ENCODE measurements at places on chromosomes 4 and X. TPM values are rescaled to one million over a fixed set of nuclear protein-coding genes. Genes with fewer than 3 reads are reported as not detected.

ARMCX4 gene
- 1.8 TPM for total RNA-seq

- H3K4me1 ChIP-seq = peaks cover 12% of the 10 kb centered on the region
- H3K36me3 ChIP-seq = no peaks in the 10 kb centered on the region
- no peak overlapping the region for H3K4me3 ChIP-seq
These were observed 77.4 kb downstream of the MGST2 start for GRCh38 chr4:139743027-139743426.

- no peak overlapping the region for H3K27ac ChIP-seq
These were observed 131.6 kb downstream of the ZNF330 start for GRCh38 chr4:141352331-141352730.

GRCh38 chrX:150763303-150763797 lies 70.2 kb downstream of the MTMR1 start:
- H3K36me3 ChIP-seq = peaks cover 23% of the 10 kb centered on the region
- H3K4me3 ChIP-seq = no peak overlapping the region

GRCh38 chrX:10450229-10450958 lies 170.0 kb downstream of the MID1 start:
- no peaks in the 10 kb centered on the region for H3K4me1 ChIP-seq
- ATAC-seq = no peak
- no peak overlapping the region for H3K27ac ChIP-seq
- H3K36me3 ChIP-seq = peaks cover 26% of the 10 kb centered on the region
- no peaks in the 10 kb centered on the region for H3K27me3 ChIP-seq

FAM47A gene
- total RNA-seq = not detected

DNA sequence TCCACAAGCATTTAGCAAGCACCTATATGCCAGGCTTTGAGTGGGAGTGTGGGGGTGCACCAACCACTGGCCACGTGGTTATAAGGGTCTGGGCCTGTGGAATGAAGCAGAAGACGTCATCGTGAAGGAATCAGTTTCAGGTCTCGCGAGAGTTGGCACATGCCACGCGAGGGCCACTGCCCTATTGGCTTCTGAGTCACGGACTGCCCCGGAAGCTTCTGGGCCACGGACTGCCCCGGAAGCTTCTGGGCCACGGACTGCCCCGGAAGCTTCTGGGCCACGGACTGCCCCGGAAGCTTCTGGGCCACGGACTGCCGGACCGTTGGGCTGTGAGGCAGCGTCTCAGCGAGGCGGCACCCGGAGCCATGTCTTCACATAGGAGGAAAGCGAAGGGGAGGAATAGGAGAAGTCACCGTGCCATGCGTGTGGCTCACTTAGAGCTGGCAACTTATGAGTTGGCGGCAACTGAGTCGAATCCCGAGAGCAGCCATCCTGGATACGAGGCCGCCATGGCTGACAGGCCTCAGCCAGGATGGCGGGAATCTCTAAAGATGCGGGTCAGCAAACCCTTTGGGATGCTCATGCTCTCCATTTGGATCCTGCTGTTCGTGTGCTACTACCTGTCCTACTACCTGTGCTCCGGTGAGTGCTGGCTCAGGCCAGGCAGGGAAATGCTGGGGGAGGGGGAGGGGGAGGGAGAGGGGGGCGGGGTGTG lies at the start of gene FMR1NB:
TSS of gene FMR1NB (plus strand) at position 300 of the 715 bp plus-strand sequence. CDS start at position 366, 66 bp downstream.
- H3K36me3 ChIP-seq = no peaks in the 10 kb centered on the region
- ATAC-seq = no peak
- H3K4me1 ChIP-seq = no peaks in the 10 kb centered on the region
- no peaks in the 10 kb centered on the region for H3K27me3 ChIP-seq
- H3K27ac ChIP-seq = no peak within 1 kb of the TSS

ARX gene
- total RNA-seq = not detected

GRCh38 chr4:39362827-39363226 lies 3.3 kb downstream of the RFC1 start:
- no peak for ATAC-seq
- no peak overlapping the region for H3K4me3 ChIP-seq
- H3K27ac ChIP-seq = no peak overlapping the region
- peaks cover 2% of the 10 kb centered on the region for H3K4me1 ChIP-seq

DNA sequence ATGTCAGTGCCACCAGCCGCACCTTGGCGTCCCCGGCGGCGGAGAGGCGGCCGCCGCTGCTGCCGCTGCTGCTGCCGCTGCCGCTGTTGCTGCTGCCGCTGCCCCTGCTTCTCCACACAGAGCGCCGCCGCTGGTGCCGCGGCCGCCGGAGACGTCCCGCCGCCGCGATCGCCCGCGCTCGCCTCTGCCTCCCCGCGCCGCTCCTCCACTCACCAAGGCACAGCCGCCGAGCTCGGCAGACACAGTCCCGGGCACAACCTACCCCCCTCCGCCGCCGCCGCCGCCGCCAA lies at the start of gene PPP3CA:
TSS of gene PPP3CA (minus strand) at position 260 of the 290 bp plus-strand sequence.
- H3K4me3 ChIP-seq = peak within 1 kb of the TSS; percentile 98
- no peaks in the 10 kb centered on the region for H3K36me3 ChIP-seq
- peak within 1 kb of the TSS; percentile 97 for H3K27ac ChIP-seq
- no peaks in the 10 kb centered on the region for H3K27me3 ChIP-seq
- ATAC-seq = no peak

DNA sequence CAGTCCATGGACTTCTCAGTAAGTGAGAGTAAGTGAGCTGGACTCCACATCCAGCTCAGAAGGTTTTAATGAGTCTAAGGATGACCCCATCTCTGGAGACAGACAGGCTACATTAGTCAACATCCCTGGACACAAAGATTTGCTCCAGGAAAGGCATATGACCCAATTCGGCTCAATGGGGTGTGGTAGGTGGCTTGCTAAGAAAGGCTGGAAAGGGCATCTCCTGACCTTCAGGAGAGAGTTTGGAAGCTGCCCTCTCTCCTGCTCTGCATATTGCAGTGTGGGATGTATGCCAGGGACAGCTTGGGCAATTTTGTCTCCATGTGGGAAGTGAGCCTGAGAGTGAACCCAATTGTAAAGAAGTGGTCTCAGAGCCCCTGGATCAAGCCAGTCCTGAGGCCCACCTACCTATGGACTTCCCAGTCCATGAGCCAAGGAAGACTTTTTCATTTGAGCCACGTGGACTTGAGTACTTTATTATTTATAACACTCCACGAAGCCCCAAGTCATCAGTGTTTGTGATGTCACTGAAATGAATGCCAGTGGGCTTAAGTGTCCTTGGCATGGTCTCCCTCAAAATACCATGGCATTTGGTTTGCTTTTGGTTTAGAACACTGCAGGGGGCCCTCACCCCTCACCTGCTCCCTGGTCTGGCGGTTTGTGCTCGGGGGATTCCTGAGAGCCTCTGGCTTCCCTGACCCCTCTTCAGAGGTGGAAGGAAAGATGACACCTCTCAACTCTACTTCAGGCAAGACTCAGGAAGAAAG lies 10.4 kb upstream of the ABLIM2 start:
- H3K4me1 ChIP-seq = no peaks in the 10 kb centered on the region
- ATAC-seq = no peak
- H3K36me3 ChIP-seq = no peaks in the 10 kb centered on the region

TBC1D8B gene
- total RNA-seq = 5.9 TPM

- H3K4me1 ChIP-seq = peaks cover 3% of the 10 kb centered on the region
- H3K4me3 ChIP-seq = peak overlapping the region; percentile 80
- H3K27ac ChIP-seq = peak overlapping the region; percentile 92
- H3K27me3 ChIP-seq = no peaks in the 10 kb centered on the region
- ATAC-seq = no peak
- H3K36me3 ChIP-seq = no peaks in the 10 kb centered on the region
These were observed 1.5 kb upstream of the SLC16A2 start for GRCh38 chrX:74419864-74420195.

GRCh38 chr4:2250357-2251072 lies 8.6 kb upstream of the HAUS3 start:
- H3K4me1 ChIP-seq = peaks cover 6% of the 10 kb centered on the region
- no peaks in the 10 kb centered on the region for H3K27me3 ChIP-seq
- no peak overlapping the region for H3K4me3 ChIP-seq
- H3K27ac ChIP-seq = no peak overlapping the region
- no peak for ATAC-seq
- H3K36me3 ChIP-seq = peaks cover 97% of the 10 kb centered on the region

DNA sequence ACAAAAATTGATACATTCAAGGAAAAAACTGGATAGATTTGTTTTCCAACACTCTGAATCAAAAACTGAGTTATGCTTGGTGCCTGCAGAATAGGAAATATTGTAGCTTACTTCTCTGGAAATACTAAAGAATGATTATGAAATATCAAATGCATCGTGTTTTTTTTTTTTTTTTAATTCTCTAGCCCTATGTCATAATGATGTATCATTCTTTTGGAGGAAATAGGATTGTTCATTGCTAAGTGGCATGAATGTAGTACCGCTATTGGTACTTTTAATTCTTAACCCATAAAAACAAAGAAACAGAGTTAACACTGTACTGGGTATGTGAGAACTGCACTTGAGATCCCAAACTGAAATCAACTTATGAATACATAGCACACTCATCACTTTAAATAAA lies 7.6 kb upstream of the FAM200B start:
- no peaks in the 10 kb centered on the region for H3K36me3 ChIP-seq
- ATAC-seq = no peak
- H3K27ac ChIP-seq = no peak overlapping the region

CFI gene
- 12.5 TPM for total RNA-seq

GRCh38 chrX:68284281-68284904 lies 148.9 kb downstream of the OPHN1 start:
- no peak overlapping the region for H3K27ac ChIP-seq
- no peaks in the 10 kb centered on the region for H3K36me3 ChIP-seq
- H3K27me3 ChIP-seq = no peaks in the 10 kb centered on the region

DNA sequence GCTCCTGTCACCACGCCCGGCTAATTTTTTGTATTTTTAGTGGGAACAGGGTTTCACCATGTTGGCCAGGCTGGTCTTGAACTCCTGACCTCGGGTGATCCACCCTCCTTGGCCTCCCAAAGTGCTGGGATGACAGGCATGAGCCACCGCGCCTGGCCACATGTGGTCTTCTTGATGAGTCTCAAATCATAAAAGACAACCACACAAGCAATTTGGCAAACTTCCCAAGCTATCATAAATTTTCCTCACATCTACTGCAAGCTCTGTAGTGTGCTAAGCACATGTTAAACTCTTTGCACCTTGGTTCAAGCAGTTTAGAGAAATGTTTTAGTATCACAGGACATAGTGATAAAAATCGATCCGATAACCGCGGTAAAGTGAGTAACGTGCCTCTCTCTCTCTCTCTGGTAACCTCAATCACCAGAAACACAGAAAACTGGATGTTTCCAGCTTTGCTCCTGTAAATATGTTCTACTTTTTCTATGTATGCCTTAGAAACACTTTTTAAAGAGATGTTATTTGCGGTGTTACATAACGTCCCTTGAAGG lies 256.8 kb downstream of the DHRSX start:
- no peaks in the 10 kb centered on the region for H3K27me3 ChIP-seq
- H3K4me1 ChIP-seq = no peaks in the 10 kb centered on the region
- no peak overlapping the region for H3K27ac ChIP-seq
- H3K36me3 ChIP-seq = no peaks in the 10 kb centered on the region
- no peak overlapping the region for H3K4me3 ChIP-seq
- ATAC-seq = no peak

COL4A5 gene
- 163 TPM for total RNA-seq

NKX3-2 gene
- 5.5 TPM for total RNA-seq

DNA sequence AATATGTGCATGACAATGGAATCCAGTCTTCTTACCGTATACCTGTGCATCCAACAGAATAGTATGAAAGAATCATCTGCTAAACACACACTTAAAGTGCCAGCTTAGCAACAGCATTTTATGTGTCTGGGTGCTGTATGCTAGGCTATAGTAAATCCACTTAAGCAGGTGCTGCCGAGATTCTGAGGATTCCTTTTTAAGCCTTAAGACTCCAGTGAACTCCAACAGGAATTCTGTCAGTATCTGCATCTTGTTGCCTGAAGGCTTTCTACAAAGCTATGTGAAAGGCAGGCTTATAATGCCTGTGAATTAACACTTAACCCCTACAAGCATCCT lies 1076.4 kb upstream of the PABPC4L start:
- H3K4me1 ChIP-seq = no peaks in the 10 kb centered on the region
- no peaks in the 10 kb centered on the region for H3K27me3 ChIP-seq
- H3K27ac ChIP-seq = no peak overlapping the region

DNA sequence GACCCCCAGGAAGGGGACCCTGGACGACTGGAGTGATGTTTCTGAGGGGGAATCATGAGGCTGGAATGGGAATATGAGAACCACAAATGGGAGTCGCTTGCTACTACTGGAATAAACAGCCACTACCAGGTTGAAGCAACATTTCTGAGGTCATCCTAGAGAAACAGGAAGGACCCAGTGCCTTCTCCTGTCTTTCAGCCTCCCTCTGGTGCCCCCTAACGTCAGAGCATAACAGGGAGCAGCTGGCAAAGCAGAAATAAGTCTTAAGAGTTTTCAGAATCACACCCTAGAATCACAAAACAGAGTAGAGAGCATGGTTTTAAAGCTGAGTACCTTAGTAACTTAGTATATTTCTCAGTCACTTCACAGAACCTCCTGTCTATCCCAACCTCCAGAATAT lies 347.8 kb upstream of the PITX2 start:
- H3K27ac ChIP-seq = no peak overlapping the region
- H3K4me1 ChIP-seq = no peaks in the 10 kb centered on the region
- no peak overlapping the region for H3K4me3 ChIP-seq

PLXNA3 gene
- 1.5 TPM for total RNA-seq

GRCh38 chr4:119189638-119190037 lies 22.9 kb upstream of the USP53 start:
- H3K4me1 ChIP-seq = peaks cover 18% of the 10 kb centered on the region
- no peak overlapping the region for H3K4me3 ChIP-seq
- no peaks in the 10 kb centered on the region for H3K36me3 ChIP-seq
- H3K27me3 ChIP-seq = no peaks in the 10 kb centered on the region
- peak overlapping the region; percentile 80 for H3K27ac ChIP-seq

MAGEB10 gene
- not detected for total RNA-seq

DNA sequence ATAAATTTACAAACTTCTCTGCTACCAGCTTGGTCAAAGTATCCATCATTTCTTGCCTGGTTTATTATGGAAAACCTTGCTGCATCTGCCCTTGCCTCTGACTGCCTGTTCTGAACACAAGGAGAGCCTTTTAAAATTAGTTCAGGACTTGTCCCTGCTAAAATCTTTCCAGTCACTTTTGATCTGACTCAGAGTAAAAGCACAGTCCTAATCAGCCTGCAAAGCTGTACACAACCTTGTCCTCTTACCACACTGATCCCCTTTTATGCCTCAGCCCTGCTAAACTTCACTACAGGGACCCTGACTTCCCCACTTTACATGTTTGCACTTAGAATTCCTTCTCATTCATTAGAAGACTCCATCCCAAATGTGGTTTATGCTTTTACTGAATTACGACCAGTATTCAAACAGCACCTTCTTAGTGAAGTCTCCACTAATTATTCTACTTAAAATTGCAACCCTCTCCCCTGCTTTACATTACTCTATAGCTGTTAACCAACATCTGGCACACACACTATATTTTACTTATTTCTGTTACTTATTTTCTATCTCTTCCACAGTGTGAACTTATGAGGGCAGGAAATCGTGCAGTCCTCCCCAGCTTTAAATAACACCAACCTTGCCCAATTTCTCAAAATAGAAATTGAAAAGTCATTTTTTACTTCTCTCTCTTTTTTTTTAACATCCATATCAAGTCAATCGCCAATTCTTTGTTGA lies 6.3 kb downstream of the GABRA4 start:
- peaks cover 12% of the 10 kb centered on the region for H3K27me3 ChIP-seq
- ATAC-seq = no peak
- H3K4me1 ChIP-seq = no peaks in the 10 kb centered on the region
- H3K4me3 ChIP-seq = no peak overlapping the region
- no peaks in the 10 kb centered on the region for H3K36me3 ChIP-seq

FTSJ1 gene
- total RNA-seq = 43.0 TPM
